ENCODE measurements at places on chromosomes 11 and 22. TPM values are rescaled to one million over a fixed set of nuclear protein-coding genes. Genes with fewer than 3 reads are reported as not detected.
A peak's percentile ranks its signal among the peaks of the same experiment; 100 is the strongest.

GRCh38 chr11:128621601-128622501 lies 34.5 kb upstream of the ETS1 start:
- H3K27me3 ChIP-seq: no peaks in the 10 kb centered on the region
- peaks cover 56% of the 10 kb centered on the region for H3K4me1 ChIP-seq
- H3K4me3 ChIP-seq: no peak overlapping the region
- no peak for DNase-seq
- no peaks in the 10 kb centered on the region for H3K36me3 ChIP-seq

DNA sequence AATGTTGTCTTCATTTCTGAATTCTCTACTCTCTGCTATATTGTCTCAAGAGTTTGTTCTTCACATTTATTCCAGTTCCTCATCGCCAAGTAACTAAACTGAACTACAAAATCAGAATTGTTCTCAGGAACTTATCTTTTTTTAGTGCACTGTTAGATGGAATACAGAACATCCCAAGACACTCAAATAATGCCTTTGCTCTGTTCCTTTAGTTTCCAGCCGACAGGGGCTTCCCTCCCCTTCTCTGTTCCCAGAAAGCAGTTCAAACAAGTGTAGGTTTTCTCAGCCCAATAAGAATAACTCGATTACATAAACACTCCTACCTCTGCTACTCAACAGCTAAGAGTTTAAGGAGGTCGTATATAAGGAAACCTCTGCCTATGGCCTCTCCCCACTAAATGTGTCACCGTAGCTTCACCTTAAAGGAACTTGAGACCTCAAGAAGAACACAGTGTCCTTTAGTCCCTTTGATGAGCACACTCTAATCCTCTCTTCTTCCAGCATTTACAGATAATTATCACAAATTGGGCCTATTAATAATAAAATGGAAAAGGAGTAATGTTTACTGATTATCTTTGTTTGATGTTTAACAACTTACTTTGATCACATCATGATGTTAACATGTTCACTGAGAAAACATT lies 6.9 kb downstream of the POU2AF3 start:
- H3K27me3 ChIP-seq: no peaks in the 10 kb centered on the region
- H3K4me1 ChIP-seq: no peaks in the 10 kb centered on the region
- H3K4me3 ChIP-seq: no peak overlapping the region

GRCh38 chr11:6629892-6630631 lies 10.8 kb upstream of the TPP1 start:
- no peaks in the 10 kb centered on the region for H3K36me3 ChIP-seq
- no peak overlapping the region for H3K4me3 ChIP-seq
- no peak for DNase-seq
- no peaks in the 10 kb centered on the region for H3K27me3 ChIP-seq

DNA sequence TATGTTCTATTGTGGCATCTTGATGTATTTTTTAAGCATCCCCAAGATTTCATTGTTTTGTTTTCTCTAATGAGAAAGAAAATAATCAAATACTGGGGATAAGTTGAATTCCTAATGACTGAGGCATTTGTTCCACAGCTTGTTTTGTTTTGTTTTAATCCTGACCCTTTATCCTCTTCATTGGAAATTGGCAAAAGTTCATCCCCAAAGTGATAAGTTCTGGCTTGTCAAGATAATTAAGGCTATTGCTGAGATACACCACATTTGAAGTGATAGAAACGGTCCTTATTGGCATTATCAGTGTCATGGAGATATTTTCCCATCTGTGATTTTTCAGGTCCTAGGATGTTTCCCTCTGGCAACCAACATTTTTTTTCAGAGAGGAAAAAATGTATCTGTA lies 65.0 kb downstream of the SLC36A4 start:
- no peak overlapping the region for H3K27ac ChIP-seq
- no peak overlapping the region for H3K4me3 ChIP-seq
- no peaks in the 10 kb centered on the region for H3K4me1 ChIP-seq
- H3K36me3 ChIP-seq: no peaks in the 10 kb centered on the region

GRCh38 chr11:88352139-88352538 lies 14.6 kb upstream of the CTSC start:
- H3K36me3 ChIP-seq: no peaks in the 10 kb centered on the region
- DNase-seq: no peak
- no peak overlapping the region for H3K4me3 ChIP-seq
- H3K27ac ChIP-seq: no peak overlapping the region
- peaks cover 5% of the 10 kb centered on the region for H3K4me1 ChIP-seq
- H3K27me3 ChIP-seq: no peaks in the 10 kb centered on the region

DNA sequence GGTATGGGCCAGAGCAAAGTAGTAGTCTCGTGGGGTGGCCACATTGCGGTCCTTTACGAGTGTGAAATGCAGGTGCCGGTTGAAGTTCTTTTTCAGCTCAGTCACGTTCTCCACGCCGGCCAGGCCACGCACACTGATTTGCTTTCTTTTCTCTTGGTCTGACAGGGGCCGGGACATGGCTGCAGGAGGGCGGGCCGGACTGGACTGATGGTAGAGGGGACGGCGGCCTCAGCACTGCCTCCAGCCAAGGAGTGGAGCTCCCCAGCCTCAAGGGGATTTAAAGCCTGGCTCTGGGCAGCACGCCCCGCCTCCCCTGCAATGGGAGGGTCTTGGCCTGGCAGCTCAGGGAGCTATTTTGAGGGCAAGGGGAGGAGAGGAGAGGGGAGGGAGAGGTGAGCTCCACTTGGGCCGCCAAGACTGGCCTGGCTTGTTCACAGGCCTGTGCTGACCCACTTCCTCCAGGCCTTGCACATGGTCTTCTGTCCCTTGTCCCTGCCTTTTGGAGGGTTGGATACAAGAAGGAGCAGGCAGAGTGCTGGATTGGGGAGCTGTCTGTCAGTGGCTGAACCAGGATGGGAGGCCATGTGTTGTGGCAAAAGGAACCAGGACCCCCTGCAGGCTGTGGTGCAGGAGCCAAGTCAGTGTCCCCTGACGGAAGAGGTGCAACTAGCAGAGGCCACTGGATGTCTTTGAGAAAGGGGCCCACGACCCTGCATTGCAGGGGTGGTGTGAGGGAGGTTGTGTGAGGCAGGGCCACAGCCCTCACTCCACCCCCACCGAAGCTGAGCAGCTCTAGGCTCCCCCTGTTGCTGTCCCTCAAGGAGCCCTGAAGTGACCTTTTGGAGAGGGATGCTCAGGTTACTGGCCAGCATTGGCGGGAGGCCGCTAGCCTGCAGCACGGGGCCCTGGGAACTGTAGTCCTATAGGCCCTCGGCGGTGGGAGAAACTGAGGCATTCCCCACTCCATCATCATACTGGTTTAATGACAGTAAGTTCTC lies at the start of gene PYGM:
PYGM (minus strand) TSS at position 253 of the 998 bp plus-strand sequence; CDS start at position 177, 76 bp downstream.
- H3K4me3 ChIP-seq: no peak within 1 kb of the TSS
- H3K36me3 ChIP-seq: peaks cover 11% of the 10 kb centered on the region
- H3K27me3 ChIP-seq: no peaks in the 10 kb centered on the region
- no peak for DNase-seq

DNA sequence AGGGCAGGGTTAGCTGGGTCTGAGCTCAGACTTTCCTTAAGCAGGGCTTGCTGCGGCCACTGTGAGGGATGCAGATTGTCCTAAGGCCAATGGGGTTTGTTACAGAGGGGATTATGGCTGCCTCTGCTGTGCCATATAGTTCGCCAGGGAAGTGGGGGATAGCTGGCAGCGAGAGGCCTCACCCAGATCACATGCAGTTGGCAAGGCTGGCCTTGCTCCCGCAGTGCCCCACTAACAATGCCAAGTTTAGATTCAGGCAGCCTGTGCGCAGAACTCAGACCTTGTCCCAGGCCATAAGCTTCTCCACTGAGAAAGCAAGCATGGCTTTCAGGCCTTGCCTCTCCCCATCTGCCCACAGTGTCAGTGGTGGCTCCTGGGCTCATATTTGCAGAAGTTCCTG lies 4.7 kb upstream of the APOL2 start:
- no peaks in the 10 kb centered on the region for H3K36me3 ChIP-seq
- DNase-seq: no peak
- peaks cover 10% of the 10 kb centered on the region for H3K4me1 ChIP-seq
- no peak overlapping the region for H3K27ac ChIP-seq
- H3K27me3 ChIP-seq: no peaks in the 10 kb centered on the region
- no peak overlapping the region for H3K4me3 ChIP-seq

- no peaks in the 10 kb centered on the region for H3K4me1 ChIP-seq
- H3K4me3 ChIP-seq: no peak overlapping the region
- no peaks in the 10 kb centered on the region for H3K27me3 ChIP-seq
- no peak for DNase-seq
Observed at GRCh38 chr22:31604746-31605705, 57.0 kb downstream of the PISD start.

ASRGL1 gene
- 3.4 TPM for total RNA-seq

FBLN1 gene
- total RNA-seq: not detected

DNA sequence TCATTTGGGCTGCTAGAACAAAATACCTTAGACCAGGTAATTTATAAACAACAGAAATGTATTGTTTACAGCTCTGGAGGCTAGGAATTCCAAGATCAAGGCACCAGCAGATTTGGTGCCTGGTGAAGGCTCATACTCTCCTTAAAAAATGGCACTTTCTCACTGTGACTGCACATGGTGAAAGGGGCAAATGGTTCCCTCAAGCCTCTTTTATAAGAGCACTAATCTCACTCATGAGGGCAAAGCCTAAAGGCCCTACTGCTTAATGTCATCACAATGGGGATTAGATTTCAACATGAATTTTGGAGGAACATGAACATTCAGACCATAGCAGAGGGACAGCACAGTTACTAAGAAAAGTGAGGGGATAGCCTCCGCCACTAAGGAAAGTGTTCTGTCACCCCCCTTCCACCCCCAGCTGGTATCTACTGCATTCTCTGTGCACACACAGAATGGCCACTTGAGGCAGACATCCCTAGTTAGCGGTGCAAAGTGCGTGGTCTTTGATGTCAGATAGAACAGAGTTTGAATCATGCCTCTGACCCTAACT lies 47.2 kb upstream of the CEP295 start:
- no peak overlapping the region for H3K27ac ChIP-seq
- no peak overlapping the region for H3K4me3 ChIP-seq
- DNase-seq: peak; percentile 22
- H3K4me1 ChIP-seq: peaks cover 3% of the 10 kb centered on the region
- no peaks in the 10 kb centered on the region for H3K27me3 ChIP-seq

GRCh38 chr11:75428989-75429640 lies 3.9 kb downstream of the KLHL35 start:
- H3K4me1 ChIP-seq: peaks cover 23% of the 10 kb centered on the region
- DNase-seq: no peak
- H3K27me3 ChIP-seq: peaks cover 32% of the 10 kb centered on the region
- H3K27ac ChIP-seq: no peak overlapping the region
- no peaks in the 10 kb centered on the region for H3K36me3 ChIP-seq
- H3K4me3 ChIP-seq: no peak overlapping the region

Measured in natural killer cell (primary cell).